ENCODE measurements at places on chromosomes 5 and 9.

DNA sequence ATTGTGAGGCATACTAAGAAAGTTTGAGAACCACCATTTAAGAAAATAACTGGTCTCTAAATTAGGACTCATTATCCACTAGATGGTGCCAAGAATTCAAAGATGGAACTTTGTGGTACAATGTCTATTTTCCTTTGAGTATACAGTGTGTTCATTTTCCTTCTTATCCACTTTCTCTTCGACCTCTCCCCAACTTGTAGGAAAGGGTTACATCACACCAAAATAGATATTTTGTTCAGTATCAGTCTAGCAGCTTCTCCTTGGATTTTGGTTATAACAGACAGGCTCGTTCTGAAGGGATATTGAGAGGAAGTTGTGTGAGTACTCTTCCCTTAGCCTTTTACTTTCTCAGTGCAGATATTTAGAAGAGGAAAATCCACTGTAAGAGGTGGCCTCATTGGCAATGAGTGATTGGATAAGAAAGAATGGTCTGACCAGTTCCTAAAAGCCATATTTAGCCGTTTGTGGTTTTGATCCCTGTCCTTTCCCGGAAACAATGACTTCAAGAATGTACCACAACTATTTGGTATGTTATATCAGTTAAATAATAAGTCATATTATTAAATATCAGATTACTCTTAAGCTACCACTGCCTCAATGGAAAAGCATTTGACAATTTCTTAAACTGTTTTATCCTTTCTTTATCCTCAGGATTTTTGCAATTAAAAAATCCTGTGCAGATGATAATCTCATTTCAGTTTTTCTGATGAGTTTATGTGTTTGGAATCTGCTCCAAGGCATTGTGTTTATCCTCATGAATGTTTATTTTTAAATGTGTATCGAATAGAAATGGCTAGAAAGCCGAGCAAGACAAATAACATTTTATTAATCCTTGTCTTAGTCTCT lies 69.0 kb upstream of the GRAMD2B start:
- no peak for DNase-seq

GRCh38 chr9:116002181-116002580 lies 151.4 kb upstream of the PAPPA start:
- DNase-seq, result no peak

- no peak for DNase-seq
These were observed 164.8 kb downstream of the ARHGAP26 start for GRCh38 chr5:142935014-142935413.

- DNase-seq, result no peak
These were observed 18.7 kb downstream of the ERGIC1 start for GRCh38 chr5:172852490-172853354.

DNA sequence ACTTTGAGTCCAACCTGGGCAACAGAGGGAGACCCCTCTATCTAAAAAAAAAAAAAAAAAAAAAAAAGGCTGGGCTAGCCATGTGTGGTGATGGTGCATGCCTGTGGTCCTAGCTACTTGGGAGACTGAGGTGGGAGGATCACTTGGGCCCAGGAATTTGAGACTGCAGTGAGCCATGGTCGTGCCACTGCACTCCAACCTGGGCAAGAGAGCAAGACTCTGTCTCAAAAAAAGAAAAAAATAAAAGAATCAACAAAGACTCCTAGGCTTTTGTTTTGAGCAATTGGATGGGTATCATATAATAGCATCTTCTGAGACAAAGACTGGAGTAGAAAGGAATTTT lies 481.7 kb upstream of the PAPPA start:
- DNase-seq, result no peak

- DNase-seq, result no peak
These were observed 96.2 kb downstream of the ADRB2 start for GRCh38 chr5:148922606-148923005.

- DNase-seq, result no peak
These were observed 906.1 kb upstream of the CDH9 start for GRCh38 chr5:27944471-27944870.

DNA sequence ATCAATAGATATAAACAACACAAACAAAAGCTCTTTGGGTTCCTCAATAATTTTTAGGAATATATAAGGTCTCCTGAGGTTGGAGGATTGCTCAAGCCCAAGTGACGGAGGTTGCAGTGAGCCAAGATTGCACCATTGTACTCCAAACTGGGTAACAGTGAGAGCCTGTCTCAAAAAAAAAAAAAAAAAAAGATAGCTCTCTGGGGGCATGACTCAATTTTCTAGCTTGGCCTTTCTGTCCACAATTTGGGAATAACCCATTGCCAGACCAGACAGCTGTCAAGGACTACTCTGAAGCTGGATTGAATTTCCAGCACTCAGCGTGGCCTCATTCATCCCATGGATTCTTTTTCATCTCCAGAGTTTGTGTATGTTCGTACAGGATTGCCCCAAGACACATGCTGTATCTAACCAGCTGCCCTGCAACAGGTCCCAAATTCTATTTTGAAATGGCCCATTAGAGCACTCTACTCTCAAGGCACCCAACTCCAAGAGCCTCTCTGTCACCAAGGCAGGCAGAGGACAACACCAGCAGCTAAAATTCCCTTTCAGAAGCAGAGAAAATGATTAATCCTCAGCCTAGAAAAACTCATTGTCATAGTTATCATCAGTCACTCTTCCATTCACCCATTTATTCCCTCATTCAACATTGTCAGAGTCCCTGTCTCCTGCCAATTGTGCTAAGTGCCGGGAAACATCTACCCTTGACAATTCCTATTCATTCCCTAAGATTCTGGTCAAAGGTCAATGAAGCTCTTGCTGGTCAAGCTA lies 8.7 kb downstream of the FAM193B start:
- no peak for DNase-seq

DNA sequence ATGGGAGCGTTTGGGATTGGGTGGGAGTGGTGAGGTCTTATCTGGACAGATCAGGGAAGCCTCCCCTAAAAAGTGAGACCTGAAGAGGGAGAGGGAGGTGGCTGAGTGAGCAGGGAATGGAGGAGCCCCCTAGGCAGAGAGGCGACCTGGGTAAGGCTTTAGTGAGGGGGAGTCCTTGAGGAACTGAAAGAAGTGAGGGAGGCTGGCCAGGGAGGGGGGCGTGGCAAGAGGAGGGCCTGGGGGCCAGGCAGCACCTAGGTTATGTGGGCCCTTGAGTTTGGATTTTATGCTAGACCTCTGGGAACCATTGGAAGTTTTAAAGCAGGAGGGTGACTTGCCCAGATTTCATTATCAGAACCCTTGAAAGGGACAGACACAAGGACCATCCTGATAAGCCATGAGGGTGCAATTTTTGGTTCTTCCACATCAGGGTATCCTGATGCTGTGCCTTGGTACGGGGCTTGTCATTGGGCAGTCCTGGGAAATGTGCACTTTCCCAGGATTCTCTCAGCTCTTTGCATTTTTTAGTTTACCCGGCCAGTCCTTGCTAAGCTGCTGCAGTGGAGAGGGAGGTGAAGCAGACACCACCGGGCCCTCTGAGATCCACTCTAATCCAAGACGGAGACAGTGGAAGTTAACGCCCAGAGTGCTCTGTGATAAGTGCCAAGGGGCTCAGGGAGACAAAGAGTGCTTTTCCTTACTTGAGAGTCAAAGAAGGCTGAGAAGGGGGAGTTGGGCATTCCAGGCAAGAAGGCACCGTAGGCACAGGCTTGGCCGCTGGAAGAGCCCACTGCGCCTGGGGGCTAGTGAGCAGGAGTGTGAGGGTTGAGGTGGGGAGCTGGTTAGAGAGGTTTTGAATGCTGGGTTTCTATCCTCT lies 16.1 kb downstream of the GSN start:
- no peak for DNase-seq

DNA sequence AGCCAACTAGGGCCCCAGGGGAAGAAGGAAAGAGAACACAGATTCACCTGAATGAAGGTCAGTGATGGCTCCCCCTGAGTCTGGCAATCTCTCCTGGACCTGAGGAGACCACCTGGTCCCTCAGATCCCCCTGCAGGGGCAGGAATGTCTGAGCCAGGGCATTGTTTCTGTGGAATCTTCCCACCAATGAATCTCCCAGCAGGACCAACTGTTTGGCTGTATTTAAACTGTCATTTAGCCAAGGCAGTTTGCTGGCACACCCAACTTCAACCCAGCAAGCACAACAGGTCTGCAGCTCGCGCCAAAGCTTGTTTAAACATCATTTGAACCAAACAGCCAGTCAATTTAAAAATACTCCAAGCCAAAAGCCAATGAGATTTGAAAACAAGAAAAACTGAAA lies 92.6 kb downstream of the SH3TC2 start:
- DNase-seq, result no peak

DNA sequence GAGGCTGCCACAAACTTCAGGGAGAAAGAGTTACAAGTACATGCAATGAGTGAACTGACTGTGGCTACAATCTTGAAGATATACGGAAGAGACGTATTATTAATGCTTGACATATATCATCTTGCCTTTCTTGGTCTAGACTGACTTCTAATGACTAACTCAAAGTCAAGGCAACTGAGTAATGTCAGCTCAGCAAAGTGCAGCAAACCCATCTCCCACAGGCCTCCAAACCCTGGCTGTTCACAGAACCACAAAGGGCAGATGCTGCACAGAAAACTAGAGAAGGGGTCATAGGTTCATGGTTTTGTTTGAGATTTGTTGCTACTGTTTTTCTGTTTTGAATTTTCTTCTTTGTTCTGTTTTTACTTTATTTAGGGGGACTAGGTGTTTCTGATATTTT lies 21.0 kb downstream of the IL7R start:
- no peak for DNase-seq

- no peak for DNase-seq
These were observed 107.6 kb downstream of the MUSK start for GRCh38 chr9:110776221-110776620.

DNA sequence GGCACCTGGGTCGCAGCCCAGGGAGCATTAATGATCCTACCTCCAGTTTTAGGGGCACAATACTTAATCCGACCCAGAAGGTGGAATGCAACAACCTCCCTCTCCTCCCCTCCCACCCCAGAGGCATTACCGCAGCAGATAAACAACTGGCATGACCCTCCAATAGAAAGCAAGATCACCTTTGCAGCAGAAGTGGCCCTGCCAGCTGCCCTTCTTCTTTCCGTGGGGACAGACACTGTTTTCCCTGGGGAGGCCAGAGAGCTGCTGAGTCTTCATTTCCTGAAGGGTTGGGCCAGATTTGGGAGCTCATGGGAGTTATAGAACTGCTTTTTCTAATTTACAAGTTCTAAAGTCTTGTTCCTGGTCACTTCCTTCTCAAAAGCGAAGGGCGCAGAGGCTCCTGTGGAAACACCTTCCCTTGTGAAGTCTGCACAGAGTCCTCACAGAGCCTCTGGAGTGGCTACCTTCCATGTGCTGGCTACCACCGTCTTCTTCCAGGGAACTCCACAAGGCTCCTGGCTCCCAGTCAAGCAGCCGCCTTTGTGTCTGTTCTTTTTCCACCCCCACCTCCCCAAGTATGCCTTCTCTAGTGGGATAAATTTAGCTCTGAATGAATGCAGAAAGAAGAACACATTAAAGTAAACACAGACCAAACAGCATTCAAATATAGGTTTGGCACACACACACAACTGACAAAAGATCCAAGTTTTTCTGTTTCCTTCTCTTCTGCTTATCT lies 8.0 kb upstream of the PALM2AKAP2 start:
- DNase-seq, result no peak

- DNase-seq, result no peak
These were observed 7.9 kb downstream of the IRX4 start for GRCh38 chr5:1874771-1875220.

- DNase-seq, result no peak
These were observed 133.0 kb downstream of the WNK2 start for GRCh38 chr9:93316726-93317494.

- DNase-seq, result no peak
These were observed 590.0 kb upstream of the ZNF608 start for GRCh38 chr5:125336401-125336800.

DNA sequence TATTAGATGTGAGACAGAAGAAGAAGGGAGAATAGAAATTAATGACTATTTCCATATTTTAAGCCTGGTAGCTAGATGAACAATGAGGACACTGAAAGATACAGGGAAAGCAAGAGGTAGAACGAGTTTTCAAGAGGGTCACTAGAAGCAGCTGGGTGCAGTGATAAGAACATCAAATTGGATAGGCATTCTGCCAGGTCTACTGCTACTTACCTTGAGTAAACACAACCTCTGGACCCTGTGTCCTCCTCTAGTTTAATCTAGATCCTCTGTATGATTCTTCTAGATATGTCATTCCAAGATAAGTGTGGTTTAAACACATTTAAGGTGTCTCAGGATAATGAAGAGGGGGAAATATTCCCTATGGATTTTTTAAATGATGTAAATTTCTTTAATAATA lies 31.2 kb downstream of the OTP start:
- no peak for DNase-seq

DNA sequence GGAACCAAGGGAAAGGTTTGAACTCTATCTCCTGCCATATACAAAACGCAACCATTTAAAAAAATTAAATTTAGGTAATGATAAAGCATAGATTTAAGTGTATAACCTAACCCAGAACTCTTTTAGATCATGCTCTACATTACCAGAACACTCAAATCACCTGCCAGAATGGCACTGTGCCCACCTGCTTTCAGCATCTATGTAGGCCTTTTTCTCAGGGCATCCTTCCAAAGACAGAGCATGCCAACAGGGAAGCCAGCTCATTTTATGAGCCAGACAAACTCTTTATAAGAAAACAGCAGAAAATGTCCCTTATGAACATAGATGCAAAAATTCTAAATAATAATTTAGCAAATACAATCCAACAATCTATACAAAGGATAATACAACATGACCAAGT lies 47.9 kb upstream of the SMAD5 start:
- no peak for DNase-seq

- DNase-seq, result no peak
These were observed at the start of gene SLC45A2 for GRCh38 chr5:33984671-33985124. SLC45A2 (minus strand) TSS chr5:33984693; CDS start chr5:33984583, 110 bp downstream.

DNA sequence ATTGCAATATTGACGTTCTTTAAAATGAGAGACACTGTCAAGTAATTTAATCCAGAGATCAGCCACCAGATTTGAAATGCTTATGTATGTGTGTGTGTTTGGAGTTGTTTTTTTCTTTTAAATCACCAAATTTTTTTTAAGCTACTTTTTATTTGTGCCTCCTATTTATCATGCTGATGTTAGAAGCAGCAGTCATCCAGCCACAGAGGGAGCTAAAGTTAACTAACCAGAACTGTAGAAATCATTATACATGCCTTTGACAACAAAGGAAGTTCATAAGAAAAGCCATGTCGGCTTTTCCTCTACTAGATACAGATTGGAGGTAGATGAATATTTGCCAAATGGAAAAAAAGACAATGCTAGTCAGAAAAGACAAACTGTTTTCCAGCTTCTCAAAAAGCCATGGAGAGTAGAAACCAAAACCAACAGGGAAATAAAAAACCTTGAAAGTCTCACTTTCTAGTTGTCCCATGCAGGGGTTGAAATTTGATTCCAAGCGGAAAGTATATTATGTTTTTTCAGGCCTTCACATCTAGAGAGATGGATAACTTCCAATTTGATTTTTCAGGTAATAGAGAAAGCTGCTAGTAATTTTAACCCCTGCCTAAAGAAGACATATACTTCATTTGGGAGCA lies 4.5 kb downstream of the PURA start:
- DNase-seq, result no peak

DNA sequence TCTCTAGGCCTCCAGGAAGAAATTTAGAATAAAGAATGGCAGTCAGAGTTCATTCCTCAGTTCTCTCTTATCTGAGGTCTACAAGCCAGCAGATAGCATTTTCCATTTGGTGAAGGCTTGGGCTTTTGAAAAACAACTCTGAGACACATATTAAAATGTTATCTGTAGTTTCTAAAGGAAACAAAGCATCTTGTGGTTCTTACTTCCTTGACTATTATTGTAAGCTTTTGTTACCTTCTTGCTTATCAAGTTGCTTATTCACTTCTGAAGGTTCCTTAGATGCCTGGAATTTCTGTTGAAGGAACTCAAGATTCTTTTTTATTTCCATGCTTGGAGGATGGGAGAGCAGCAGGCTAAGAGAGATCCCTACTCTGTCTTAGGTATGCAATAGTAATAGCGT lies 79.2 kb upstream of the MRPS30 start:
- no peak for DNase-seq

Data from occipital lobe (tissue), 3 donors.